ENCODE measurements at places on chromosomes 16 and 17.

DNA sequence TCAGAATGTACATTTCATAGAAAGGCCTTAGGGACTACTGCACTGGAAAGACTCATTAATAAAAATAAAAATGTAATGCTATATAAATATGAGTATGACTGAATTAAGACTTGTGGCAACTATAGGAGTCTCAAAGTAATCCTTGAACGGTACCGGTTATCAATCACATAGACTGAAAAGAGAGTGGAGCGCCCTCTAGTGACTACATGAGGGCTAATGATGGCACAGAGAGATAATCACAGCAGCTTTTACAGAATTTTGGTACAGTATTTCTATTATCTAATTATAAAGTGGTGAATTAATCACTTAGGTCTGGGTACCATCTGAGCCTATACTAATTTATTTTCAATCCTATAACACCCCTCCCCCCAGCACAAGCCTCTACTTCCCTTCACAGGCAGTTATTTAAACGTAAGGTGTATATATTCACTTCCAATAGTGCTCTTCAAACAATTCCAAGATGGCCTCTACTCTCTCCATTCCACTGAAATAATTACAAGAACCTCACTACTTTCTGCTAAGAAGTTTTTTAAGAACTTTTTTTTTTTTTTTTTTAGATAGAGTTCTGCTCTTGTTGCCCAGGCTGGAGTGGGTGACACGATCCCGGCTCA lies 40.7 kb upstream of the ANKFY1 start:
- peak; percentile 83 for DNase-seq

- peak; percentile 78 for DNase-seq
These were observed at the start of gene ACAP1 for GRCh38 chr17:7336240-7337175. TSS of gene ACAP1 (plus strand) at chr17:7336529. CDS start at chr17:7336735, 206 bp downstream.

DNA sequence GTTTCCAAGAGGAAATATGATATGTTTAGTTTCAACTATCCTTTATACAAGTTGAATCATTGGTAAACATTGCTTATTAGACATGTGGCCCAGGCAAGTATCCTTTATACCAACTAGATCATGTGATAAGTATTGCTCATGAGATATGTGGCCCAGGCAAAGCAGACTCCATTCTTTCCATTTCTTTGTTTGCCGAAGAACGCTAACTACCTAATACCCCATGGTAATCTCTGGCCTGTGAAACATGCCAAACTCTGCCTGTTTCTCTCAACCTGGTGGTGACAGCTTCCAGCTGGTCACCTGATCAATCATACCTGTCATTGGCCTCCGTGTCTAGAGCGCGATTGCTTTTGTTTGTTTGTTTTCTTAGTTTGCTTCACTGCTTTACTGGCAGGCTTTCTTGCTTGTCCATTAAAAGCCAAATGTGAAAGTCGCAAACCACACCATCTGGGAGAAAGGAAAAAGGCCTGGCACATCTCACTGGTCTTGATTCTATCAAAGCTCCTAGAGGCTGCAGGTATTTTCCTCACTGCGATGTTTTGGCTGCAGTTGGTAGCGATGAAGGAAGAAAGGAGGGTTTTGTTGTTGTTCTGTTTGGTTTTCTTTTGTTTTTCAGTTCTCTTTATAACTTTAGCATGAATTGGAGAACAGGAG lies 686.2 kb downstream of the KCNJ2 start:
- DNase-seq, result no peak

DNA sequence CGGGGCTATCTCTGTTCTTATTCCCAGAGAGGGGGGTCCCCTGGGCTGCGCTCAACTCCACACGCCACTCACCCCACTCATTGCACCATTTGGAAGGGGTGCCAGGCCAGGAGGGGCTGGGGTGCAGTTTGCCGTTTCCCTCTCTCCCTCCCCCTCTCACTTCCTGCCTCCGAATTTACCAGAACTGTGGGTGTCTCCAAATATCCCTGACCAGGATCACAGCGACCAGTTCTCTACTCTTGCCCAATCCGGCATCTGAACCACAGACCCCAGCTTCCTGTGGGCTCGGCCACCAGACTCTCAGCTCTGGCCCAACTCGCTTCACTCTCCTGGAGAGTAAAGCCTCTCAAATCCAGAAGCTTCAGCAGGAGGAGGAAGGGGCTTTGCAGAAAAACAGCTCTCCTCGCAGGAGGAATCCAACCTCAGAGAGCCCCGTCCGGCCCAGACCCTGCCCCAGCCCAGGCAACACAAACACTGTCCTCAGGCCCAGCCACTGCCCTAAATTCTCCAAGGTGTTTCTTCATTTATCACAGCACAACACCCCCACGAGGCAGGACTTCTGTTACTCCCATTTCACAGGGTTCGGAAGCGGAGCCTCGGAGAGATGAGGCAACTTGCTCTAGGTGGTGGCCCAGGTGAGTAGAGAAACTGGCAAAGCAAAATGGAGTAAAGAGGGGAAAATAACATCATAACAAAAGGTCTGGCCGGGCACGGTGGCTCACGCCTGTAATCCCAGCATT lies 423 bp upstream of the ASGR2 start:
- DNase-seq, result no peak

- peak; percentile 69 for DNase-seq
These were observed 23.2 kb downstream of the DYNC1LI2 start for GRCh38 chr16:66728117-66728787.

DNA sequence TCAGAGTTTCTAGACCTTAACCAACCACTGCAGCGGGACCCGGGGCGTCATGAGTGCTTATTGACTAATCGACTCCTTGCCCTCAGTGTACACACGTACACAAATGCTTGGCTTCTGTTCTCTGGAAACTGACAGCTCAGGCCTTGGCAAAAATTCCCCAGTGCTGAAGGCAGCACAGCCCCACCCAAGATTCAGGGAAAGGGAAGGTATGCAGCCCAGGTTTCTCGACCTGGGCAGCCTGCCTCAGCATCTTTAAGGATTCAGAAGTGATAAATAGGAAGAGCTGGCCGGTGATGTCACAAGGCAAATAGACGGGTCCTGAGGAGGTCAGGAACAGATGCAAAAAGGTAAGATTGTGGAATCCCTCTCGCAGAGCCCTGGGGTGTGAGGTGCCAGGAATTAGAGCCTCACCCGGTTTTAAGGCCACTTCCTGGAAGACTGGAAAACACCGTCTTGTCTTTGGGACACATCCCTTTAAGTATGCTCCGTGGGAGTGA lies 9.0 kb upstream of the CDH3 start:
- DNase-seq, result no peak

DNA sequence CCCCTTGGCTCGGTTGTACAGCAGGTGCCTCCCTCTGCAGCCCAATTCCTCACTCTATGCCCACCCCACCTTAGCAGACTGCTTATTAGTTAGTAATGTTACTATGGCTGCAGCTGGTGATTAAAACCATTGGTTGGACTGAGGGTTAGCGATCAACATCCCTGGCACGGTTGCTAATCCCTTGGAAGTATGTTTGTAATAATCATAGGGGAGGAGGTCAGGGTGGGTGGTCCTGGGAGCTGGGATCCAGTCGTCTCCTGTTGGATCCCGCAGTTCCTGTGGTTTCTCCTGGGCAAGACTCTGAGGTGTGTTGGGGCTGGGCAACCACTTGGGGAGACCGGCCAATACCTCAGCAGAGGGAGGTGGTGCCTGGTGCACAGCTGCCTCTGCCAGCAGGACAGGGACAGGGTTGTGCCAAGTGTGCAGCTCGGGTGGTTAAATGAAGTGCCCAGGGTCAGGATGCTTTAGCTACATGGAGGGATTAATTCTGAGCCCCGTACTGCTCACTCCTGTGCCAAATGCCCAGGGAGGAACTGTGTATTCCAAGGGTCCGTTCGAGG lies 38.0 kb downstream of the FZD2 start:
- DNase-seq, result no peak

- peak; percentile 52 for DNase-seq
These were observed 46.3 kb downstream of the SNX11 start for GRCh38 chr17:48153691-48154358.

GRCh38 chr17:55625521-55625920 lies 97.1 kb downstream of the TMEM100 start:
- DNase-seq, result no peak

- DNase-seq, result no peak
These were observed 78.7 kb upstream of the LGALS9 start for GRCh38 chr17:27552276-27552732.

GRCh38 chr16:71687861-71688260 lies 36.6 kb downstream of the PHLPP2 start:
- DNase-seq, result no peak

DNA sequence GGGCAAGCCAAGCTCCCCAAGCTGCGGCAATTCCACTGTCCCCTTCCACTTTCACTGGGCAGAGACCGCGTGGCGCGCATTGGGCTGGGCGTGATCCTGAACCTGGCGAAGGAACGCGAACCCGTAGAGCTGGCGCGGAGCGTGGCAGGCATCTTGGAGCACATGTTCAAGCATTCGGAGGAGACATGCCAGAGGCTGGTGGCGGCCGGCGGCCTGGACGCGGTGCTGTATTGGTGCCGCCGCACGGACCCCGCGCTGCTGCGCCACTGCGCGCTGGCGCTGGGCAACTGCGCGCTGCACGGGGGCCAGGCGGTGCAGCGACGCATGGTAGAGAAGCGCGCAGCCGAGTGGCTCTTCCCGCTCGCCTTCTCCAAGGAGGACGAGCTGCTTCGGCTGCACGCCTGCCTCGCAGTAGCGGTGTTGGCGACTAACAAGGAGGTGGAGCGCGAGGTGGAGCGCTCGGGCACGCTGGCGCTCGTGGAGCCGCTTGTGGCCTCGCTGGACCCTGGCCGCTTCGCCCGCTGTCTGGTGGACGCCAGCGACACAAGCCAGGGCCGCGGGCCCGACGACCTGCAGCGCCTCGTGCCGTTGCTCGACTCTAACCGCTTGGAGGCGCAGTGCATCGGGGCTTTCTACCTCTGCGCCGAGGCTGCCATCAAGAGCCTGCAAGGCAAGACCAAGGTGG lies 9.8 kb downstream of the SARM1 start:
- DNase-seq, result peak; percentile 49

GRCh38 chr17:50816771-50817751 lies 18.3 kb upstream of the WFIKKN2 start:
- DNase-seq, result peak; percentile 36

DNA sequence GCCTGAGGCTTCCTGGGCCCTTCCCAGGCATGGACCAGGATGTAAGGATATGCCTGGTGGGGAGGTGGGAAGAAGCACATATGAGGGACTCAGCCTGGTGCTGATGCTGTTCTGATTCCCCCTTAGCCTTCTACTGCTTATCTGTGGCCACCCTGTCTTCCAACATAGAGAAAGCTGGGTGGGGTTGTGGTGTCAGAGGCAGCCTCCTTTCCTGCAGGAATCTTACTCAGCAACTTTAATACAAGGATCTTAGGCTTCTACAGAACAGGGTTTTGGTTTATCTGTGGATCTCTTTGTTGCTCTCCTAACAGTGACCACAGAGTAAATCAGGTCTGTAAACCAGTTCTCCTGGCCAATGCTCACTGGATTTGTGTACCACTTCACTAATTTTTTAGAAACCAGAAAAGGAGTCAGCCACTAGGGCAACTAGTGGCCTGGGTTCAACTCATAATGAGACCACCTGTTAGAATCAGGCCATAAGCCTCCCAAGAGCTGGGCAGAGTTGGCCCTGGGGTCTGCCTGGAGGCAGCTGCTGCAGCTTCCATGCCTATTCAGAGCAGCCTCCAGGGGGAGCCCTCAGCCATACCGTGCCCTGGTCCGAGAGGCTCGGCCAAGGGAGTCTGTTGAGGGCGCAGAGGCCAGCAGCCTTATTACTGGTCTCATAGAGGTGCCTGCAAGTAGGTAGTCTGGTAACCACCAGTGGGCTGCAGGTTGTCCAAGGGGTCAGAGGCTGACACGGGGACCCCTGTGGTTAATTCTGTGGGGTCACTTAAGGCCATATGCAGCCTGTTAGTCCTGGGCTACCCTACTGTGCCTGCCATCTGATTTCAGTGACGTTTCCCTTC lies 7.1 kb downstream of the HAS3 start:
- peak; percentile 65 for DNase-seq

GRCh38 chr17:76255801-76256429 lies 9.2 kb upstream of the UBALD2 start:
- DNase-seq, result no peak

DNA sequence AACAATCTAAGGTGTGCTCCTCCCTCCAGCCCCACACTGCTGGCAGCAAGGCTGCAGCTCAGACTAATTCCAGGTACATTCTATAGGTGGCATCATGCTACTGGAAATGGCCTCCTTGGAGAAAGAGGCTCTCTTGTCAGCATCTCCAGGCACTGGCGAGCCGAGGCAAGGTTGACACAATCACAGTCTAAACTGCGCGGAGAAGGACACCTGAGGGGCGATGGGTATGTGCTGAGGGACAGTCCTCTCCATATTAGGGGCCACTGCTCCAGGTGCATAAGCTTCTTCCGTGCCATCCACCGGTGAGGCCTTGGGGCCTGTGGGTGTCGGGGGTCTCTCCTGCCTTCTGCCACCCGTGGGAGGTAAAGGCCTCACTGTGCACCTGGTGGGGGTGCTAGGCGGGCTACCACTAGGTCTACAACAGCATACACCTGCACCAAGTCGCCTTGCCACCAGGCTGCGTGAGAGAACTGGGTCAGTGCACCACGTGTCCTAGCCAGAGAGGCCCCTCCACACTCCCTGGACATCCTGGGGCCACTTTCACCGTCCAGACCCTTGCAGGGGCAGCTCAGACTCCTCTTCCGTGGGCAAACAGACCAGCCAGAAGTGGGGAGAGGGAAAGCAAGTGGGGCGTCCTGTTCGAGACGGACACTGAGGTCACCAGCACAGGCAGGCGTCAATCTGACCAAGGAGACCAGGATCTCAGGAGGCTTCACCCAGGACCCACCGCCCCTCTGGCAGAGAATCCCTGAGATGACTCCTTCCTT lies 12.1 kb upstream of the CBX8 start:
- DNase-seq, result peak; percentile 35

GRCh38 chr17:61302953-61303816 lies 96.5 kb upstream of the TBX2 start:
- DNase-seq, result no peak

DNA sequence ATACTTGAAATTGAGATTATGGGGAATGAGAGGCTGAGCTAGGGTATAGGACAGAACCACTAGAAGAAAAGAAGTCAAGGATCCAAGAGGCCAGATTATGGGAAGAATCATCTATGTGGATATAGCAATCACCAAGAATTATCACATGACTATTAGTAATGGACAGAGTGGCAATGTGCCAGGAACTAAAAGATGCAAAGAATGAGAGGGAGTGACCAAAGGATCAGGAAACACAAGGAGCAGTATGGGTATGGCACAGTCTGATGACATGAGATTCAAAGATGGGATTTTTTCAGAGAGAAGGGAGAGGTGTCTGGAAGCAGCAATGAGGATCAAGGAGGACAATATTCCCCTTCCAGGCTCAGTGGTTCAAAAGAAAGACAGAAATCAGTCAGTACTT lies 212.2 kb downstream of the AATF start:
- DNase-seq, result no peak

- peak; percentile 80 for DNase-seq
These were observed 5.8 kb downstream of the NUP88 start for GRCh38 chr17:5413682-5414081.

DNA sequence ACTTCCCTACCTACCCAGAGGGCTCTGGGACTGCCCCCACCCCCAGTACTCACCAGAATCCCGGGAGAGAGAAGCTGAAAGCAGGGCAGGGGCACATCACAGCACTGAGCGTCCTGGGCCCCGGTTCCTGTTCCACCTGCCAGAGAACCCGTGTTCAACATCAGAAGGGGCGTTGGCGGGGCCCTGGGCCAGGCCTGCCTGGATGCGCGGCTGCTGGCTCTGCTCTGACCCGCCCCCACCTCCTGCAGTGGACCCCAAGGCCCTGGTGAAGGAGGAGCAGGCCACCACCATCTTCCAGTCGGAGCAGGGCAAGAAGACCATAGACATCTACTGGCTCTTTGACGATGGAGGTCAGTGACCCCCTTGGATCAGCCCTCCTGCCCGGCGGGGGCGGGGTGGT lies 27.7 kb downstream of the SLC12A3 start:
- no peak for DNase-seq

- no peak for DNase-seq
These were observed 49.9 kb downstream of the MAP1LC3B start for GRCh38 chr16:87441886-87442580.

- no peak for DNase-seq
These were observed 636 bp upstream of the ERN1 start for GRCh38 chr17:64130559-64131001.
